Thymus (tissue), 14 donors: ENCODE measurements at places on chromosomes 6 and 20. TPM values are rescaled to one million over a fixed set of nuclear protein-coding genes. Genes with fewer than 3 reads are reported as not detected.

DNA sequence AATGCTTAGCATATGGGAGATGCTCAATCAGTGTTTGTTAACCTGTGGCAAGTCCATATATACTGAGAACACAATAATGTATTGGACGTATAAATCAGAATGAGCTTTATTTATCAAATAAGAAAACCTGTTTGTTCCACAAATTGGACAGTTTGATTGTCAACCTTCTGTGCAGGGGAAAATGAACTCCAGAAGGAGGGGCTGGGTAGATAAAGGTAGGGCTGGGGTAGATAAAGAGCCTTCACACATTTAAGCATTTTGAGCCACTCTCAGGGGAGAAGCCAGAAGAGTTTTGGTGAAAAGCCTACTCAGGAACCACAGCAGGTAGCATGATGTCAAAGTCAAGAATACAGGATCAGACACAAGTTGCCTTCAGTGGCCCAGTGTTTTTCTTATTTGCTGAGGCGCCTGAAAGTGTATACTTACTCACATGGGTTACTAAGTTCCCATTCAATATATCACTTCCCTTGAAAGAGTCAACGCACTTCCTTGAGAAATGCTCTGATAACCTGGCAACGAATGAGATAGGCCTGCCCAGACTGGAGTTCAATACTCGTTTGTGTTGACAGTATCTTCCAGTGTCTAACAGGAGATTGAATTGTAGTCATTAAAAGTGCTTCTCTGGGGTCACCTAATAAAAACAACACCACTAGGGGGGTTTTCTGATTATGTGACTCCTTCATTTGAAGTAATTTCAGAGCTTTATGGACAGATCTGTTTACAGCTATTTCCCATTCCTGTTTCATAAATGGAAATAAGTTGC lies 263.9 kb upstream of the CITED2 start:
- H3K4me1 ChIP-seq = no peaks in the 10 kb centered on the region
- H3K36me3 ChIP-seq = no peaks in the 10 kb centered on the region
- no peak for DNase-seq

The BPIFB1 gene
- total RNA-seq = 0.24 TPM

DNA sequence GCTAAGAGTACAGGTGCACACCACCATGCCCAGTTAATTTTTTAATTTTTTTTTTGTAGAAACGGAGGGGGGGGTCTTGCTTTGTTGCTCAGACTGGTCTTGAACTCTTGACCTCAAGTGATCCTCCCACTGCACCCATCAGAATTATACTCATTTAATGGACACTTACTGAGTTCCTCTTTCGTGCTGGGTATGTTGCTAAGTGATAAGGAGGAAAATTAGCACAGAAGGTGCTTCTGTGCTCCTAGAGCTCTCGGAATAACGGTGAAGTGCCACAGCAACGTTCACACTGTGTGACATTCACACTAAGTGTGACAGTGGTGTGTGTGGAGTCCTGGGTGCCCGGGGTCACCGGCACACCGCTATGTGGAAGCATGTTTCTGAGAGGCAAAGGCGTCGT lies 32.1 kb upstream of the BMP6 start:
- no peak overlapping the region for H3K4me3 ChIP-seq
- no peak for DNase-seq
- H3K27ac ChIP-seq = no peak overlapping the region

- H3K27ac ChIP-seq = no peak overlapping the region
- H3K27me3 ChIP-seq = no peaks in the 10 kb centered on the region
- H3K36me3 ChIP-seq = no peaks in the 10 kb centered on the region
Measured at GRCh38 chr6:163290545-163291274, 123.8 kb upstream of the QKI start.

GRCh38 chr6:87791029-87791428 lies 89.0 kb upstream of the AKIRIN2 start:
- DNase-seq = no peak
- no peaks in the 10 kb centered on the region for H3K36me3 ChIP-seq
- no peaks in the 10 kb centered on the region for H3K4me1 ChIP-seq
- H3K27me3 ChIP-seq = no peaks in the 10 kb centered on the region

DNA sequence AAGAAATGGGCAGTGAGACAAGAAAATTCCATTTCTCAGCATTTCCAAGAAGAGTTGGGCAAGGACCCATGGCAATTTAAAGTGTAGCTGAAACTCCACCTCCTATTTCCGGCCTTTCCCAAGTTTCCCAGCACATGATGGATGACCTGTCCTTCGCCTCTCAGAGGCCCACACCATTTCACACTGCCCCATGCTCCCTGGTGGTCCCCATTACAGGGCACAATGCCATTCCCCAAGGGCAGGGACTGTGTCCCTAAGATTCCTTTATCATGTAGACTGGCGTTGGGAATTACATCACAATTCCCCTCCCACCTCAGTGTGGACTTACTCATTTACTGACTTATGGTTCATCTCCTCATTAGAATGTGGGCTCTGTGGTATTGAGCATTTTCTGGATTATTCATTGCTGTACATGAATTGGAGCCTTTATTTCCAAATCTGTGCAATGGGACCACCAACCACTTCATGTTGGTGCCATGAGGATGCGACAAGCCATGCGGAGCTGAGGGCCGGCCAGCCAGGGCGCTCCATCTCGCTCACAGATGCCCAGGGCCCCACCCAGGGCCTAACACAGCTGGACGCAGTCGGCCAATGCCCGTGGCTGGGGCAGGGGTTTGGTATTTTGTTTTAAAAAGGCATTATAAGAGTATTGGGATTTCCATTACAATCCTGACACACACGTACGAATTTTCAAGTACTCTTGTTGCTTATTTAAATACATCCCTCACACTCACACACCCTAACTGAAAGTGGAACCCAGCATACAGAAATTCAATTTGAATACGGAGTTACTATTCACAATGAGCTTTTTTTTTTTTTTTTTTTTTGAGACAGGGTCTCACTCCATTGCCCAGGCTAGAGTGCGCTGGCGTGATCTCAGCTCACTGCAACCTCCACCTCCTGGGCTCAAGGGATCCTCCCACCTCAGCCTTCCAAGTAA lies 5.4 kb downstream of the ACSS1 start:
- peaks cover 3% of the 10 kb centered on the region for H3K27me3 ChIP-seq
- H3K36me3 ChIP-seq = peaks cover 11% of the 10 kb centered on the region
- DNase-seq = no peak
- no peak overlapping the region for H3K4me3 ChIP-seq

- no peak for DNase-seq
- no peak overlapping the region for H3K4me3 ChIP-seq
- peaks cover 13% of the 10 kb centered on the region for H3K4me1 ChIP-seq
- peaks cover 14% of the 10 kb centered on the region for H3K36me3 ChIP-seq
Measured at GRCh38 chr6:15410752-15411151, 164.9 kb downstream of the JARID2 start.

- H3K4me3 ChIP-seq = no peak overlapping the region
- no peak for DNase-seq
- H3K27ac ChIP-seq = no peak overlapping the region
- no peaks in the 10 kb centered on the region for H3K27me3 ChIP-seq
- peaks cover 27% of the 10 kb centered on the region for H3K4me1 ChIP-seq
- peaks cover 23% of the 10 kb centered on the region for H3K36me3 ChIP-seq
Measured at GRCh38 chr20:17613328-17614175, 43.7 kb downstream of the DSTN start.

The GPR63 gene
- total RNA-seq = 0.71 TPM

- no peaks in the 10 kb centered on the region for H3K27me3 ChIP-seq
- no peaks in the 10 kb centered on the region for H3K36me3 ChIP-seq
- DNase-seq = no peak
- no peaks in the 10 kb centered on the region for H3K4me1 ChIP-seq
Measured at GRCh38 chr6:106849120-106849519, 125.4 kb downstream of the CD24 start.

The C6orf118 gene
- 0.24 TPM for total RNA-seq

GRCh38 chr20:7855545-7855944 lies 84.7 kb downstream of the HAO1 start:
- H3K4me3 ChIP-seq = no peak overlapping the region
- H3K27me3 ChIP-seq = no peaks in the 10 kb centered on the region
- no peak for DNase-seq

DNA sequence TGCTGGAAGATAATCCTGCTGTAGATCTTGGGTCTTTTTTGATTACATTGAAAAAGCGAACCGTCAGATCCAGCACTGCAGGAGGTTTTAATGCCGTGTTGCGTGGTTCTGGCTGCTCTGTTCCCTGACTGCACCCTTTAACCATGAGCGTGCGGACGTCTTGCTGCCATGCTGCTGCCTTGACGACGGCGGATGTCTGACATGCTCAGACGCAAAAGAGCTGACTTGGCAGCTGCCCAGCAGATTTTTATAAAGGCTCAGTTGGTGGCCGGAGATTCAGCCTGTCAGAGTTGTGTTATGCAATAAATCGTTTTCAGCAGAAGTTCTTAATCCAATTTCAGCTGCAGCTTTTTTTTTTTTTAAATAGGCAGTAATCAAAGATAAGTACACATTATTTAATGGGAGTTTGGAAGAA lies 119.4 kb downstream of the JARID2 start:
- no peak overlapping the region for H3K4me3 ChIP-seq
- no peaks in the 10 kb centered on the region for H3K27me3 ChIP-seq
- H3K27ac ChIP-seq = no peak overlapping the region
- peaks cover 7% of the 10 kb centered on the region for H3K36me3 ChIP-seq
- peaks cover 15% of the 10 kb centered on the region for H3K4me1 ChIP-seq

GRCh38 chr6:5359417-5359816 lies 98.1 kb downstream of the FARS2 start:
- H3K4me3 ChIP-seq = no peak overlapping the region
- no peaks in the 10 kb centered on the region for H3K4me1 ChIP-seq
- no peak for DNase-seq

DNA sequence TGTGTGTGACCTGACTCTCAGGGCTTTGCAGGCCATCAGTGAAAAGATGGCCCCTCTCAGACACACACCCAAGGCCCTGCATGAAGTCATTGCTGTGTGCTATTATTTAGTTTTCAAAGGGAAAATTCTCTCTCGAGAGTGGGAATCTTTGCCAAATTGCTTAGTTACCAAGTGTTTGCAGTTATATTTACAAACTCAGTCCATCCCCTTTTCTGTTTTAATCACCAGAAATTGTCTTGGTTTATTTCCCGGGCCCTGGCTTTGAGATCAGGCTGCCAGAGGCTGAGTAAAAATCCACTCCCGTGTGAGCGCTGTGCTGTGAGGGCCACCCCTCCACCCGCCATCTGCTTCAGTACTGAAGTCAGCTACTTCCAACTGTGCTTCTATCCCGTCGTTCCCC lies 163.1 kb downstream of the SOD2 start:
- no peak overlapping the region for H3K4me3 ChIP-seq
- H3K27ac ChIP-seq = no peak overlapping the region

The TRAPPC3L gene
- total RNA-seq = 0.14 TPM

DNA sequence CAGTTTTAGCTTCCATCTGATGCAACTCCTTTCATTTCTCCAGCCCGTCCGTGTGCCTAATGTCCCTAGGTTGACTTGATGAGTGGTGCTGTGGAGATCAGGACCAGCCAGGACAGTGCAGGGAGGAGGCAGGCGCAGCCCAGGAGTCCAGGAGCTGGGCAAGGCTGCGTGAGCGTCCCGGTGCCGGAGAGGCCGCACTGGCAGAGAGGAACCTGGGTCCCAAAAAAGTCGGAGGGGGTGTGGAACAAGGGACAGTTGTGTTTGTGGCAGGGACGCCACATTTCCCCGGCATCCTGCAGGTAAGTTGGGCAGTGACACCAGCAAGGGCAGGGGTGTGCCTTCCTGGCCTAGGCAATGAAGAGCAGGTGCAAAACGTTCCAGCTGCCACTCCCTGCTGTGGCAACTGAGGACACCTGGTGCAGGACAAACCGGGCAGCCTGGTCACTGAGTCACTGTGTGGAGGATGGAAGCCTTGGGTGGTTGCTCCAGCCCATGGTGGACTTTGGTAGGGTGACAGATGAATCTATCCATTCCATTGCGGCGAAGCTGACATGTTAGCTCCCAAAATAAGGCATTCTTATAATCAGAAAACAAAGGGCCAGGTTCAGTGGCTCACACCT lies 53.2 kb downstream of the RAMACL start:
- H3K36me3 ChIP-seq = no peaks in the 10 kb centered on the region
- no peak overlapping the region for H3K27ac ChIP-seq
- DNase-seq = no peak
- H3K27me3 ChIP-seq = no peaks in the 10 kb centered on the region
- no peak overlapping the region for H3K4me3 ChIP-seq

GRCh38 chr6:164101859-164102258 lies 687.3 kb downstream of the QKI start:
- no peaks in the 10 kb centered on the region for H3K27me3 ChIP-seq
- H3K4me1 ChIP-seq = no peaks in the 10 kb centered on the region
- H3K36me3 ChIP-seq = no peaks in the 10 kb centered on the region

- peaks cover 2% of the 10 kb centered on the region for H3K4me1 ChIP-seq
- no peak for DNase-seq
- H3K27me3 ChIP-seq = no peaks in the 10 kb centered on the region
Measured at GRCh38 chr6:40409716-40410397, 177.3 kb downstream of the LRFN2 start.

GRCh38 chr6:149132336-149132735 lies 185.2 kb upstream of the TAB2 start:
- no peak for DNase-seq
- no peak overlapping the region for H3K27ac ChIP-seq
- no peaks in the 10 kb centered on the region for H3K27me3 ChIP-seq
- no peak overlapping the region for H3K4me3 ChIP-seq
- no peaks in the 10 kb centered on the region for H3K4me1 ChIP-seq

The SDCBP2 gene
- 2.1 TPM for total RNA-seq

- no peaks in the 10 kb centered on the region for H3K36me3 ChIP-seq
- H3K27ac ChIP-seq = no peak overlapping the region
Measured at GRCh38 chr6:142341855-142342330, 40.1 kb downstream of the ADGRG6 start.

GRCh38 chr6:37024656-37025337 lies 19.3 kb downstream of the FGD2 start:
- no peak overlapping the region for H3K4me3 ChIP-seq
- H3K4me1 ChIP-seq = peaks cover 26% of the 10 kb centered on the region
- DNase-seq = no peak
- H3K27ac ChIP-seq = no peak overlapping the region
- no peaks in the 10 kb centered on the region for H3K36me3 ChIP-seq
- no peaks in the 10 kb centered on the region for H3K27me3 ChIP-seq

- H3K36me3 ChIP-seq = peaks cover 16% of the 10 kb centered on the region
- H3K27ac ChIP-seq = no peak overlapping the region
- H3K4me1 ChIP-seq = peaks cover 7% of the 10 kb centered on the region
- no peak overlapping the region for H3K4me3 ChIP-seq
Measured at GRCh38 chr20:46681032-46681854, 8.0 kb downstream of the TP53RK start.

DNA sequence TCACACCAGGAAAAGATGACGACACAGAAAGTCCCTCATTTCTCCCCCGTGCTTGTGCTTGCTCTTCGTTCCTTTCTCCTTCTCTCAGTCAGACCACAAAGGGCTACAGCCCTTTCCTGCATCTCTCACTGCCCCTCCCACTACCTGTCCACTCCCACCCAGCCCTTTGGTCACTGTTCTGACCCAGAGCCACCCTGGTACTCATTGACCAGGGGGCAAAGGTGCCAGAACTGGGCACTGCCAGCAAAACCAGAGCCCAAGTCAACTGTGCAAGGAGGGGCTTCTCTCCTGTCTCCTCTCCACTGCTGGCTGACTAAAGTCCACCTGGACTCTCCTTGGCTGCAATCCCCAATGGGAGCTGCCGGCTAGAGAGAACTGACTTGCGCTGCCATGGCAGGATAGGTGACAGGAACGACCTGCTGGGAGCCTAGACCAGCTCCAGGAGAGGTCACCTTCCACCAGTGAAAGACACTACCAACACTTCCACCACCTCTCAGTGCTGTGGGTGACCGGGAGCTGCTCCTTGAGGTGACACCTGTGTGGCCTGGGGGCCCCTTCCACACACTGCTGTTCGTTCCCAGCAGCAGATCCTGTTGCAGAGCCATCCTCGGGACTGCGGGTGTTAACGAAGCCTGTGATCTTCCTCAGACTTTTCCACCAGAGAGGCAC lies 32.8 kb downstream of the KCNK17 start:
- H3K36me3 ChIP-seq = no peaks in the 10 kb centered on the region
- no peak overlapping the region for H3K27ac ChIP-seq
- H3K4me1 ChIP-seq = no peaks in the 10 kb centered on the region
- H3K27me3 ChIP-seq = no peaks in the 10 kb centered on the region
- no peak overlapping the region for H3K4me3 ChIP-seq
